Fibroblast of pulmonary artery (primary cell): ENCODE measurements at places on chromosomes 11 and 22.

DNA sequence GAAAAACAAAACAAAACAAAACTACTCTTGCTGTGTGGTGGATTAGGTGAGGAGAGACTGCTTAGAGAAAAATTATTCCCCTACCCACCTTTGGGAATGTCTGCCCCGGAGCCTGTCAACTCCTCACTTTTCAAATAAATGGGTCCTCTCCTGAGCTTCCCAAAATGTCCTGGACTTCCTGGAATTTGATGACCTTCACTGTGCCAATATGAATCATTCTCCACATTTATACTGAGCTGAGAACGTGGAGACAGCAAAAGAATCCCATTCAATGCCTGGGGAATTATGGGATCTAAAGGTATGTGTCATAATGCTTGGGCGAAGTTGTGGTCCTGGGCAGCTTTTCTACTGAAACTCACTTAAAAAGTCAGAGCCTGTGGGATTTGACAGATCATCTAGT lies 136.8 kb downstream of the KIF18A start:
- no peak for DNase-seq

- peak; percentile 60 for DNase-seq
These were observed 9.0 kb upstream of the MALAT1 start for GRCh38 chr11:65489706-65490320.

GRCh38 chr22:32846780-32847491 lies 45.4 kb downstream of the TIMP3 start:
- no peak for DNase-seq

GRCh38 chr11:69213316-69213715 lies 57.6 kb downstream of the SMIM38 start:
- DNase-seq, result no peak

GRCh38 chr11:121483805-121484480 lies 31.2 kb upstream of the SORL1-AS1 start:
- DNase-seq, result no peak

DNA sequence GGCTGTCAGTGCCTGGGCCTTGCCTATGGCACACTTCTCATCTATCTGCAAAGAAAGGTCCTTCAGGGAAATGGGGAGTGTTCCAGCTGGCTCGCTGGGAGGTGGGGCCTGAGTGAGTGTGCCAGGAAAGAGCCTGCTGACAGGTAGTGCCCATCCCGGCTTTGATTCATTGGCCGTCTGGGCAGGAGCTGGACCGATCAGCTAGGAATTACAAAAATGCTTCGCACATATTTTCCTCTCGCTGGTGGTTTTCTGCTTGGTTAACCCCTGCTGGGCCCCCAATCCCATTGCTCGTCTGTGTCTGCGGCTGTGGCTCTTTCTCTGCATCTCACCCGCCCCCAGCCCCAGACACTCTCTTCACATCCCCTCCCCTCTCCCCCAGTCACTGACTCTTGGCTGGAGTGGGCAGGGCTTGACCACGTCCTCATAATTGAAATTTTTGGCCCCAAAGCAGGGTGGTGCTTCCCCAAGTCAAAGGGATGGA lies 10.8 kb downstream of the LIF start:
- peak; percentile 59 for DNase-seq

DNA sequence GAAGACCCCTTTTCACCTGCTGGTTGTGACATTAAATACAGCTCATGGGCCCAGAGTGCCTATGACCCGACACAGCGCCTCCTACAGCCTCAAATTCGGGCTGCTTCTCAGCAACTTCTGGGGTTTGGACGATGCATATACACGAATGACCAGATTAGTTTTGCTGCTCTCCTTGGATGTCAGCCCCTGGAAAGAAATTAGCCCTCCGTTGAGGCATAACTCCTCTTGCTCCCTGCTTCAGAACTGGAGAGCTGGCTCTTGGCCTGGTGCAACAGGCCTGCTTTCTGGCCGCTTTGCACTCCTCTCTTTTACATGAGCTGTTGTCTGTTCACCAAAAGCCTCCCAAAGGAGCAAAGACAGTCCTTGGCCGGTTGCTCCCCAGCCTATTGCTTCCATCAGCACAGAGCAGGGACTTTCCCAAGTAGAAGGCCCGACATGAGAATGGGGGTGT lies 3.3 kb downstream of the TECTA start:
- DNase-seq, result no peak

DNA sequence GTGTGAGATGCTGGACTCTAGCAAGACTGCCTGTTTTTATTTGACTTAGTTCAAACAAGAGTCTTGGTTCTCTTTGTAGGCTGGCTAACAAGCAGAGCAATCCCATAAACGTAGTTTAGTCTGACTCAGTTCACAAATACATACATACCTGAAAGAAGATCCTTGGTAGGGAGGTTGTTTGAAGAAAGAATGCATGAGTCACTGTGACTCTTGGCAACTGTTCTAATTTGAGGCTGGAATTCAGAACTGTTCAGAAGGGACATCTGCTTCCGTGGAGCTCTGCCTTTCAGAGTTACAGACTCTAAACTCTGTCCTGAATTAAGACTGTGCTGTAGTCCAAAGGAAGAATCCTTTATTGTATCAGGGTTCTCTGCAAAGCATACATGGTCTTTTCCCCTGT lies 32.2 kb downstream of the C2CD3 start:
- DNase-seq, result peak; percentile 93

DNA sequence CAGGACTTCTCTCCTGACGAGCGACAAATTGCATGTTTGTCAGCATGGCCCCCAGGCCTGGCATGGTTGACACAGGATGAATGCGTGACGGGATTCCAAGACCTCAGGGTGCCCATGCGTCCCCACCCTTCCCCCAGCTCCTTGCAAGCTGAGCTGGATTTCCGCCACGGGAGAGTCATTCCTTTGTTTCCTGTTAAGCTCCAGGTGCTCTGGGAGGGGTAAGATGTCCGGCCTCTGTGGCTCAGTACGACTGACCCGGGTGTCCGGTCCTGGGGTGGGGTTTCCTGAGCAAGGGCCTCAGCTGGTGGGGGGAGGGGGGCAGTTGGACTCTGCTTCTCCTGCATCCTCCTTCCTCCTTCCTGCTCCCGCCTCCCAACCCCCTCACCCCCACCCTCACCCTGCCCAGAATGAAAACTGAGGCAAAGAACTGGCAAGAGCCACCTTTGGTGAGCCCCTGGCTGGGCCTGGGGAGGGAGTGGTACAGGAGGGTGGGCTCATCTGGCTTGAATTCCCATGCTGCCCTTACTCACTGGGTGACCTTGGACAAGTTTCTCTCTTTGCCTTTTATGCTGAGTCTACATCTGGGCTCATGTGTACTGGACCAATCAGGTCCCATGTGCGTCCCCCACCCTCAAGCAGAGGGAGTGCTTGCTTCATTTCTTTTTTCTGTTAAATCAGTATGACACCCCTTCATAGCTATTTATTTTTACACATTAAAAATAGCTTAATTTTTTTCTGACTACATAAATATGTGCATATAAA lies 2.5 kb downstream of the CDC42EP2 start:
- DNase-seq, result peak; percentile 86

DNA sequence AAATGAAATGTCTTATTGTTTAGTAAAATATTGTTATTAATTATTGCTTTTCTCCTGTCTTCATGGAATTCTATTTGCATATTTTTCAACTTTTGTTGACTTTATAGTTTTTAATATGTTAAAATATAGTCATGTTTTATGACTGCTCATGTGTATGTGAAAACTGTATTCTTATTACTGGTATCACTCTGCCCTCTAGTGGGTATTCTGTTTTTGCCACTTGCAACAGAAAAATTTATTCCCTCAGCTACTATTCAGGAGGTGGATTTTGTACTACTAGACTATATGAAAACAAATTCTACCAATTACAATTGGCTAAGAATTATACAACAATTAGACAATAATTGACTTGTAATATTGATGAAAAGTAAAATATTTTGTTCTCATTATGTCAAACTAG lies 45.0 kb downstream of the OR4C6 start:
- peak; percentile 57 for DNase-seq

DNA sequence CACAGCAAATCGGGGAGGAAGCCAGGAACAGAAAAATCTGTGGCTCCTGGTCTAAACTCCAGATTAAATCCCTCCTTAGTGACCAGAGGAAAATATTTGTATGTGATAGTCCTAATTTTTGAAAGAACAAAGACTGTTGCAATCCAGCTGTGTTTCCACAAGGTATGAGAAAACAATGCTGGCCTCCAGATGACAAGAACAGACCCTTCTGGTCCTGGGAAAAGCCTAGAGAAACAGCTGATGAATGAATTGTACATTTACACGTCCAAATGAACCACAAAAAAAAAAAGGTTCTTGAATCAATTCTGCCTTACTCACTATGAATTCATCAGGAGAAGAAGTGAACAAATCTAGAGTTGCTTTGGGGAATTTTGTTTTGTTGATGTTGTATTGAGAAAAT lies 63.7 kb downstream of the ETS1 start:
- DNase-seq, result peak; percentile 91

GRCh38 chr22:44146088-44146861 lies 34.5 kb upstream of the PARVG start:
- no peak for DNase-seq

DNA sequence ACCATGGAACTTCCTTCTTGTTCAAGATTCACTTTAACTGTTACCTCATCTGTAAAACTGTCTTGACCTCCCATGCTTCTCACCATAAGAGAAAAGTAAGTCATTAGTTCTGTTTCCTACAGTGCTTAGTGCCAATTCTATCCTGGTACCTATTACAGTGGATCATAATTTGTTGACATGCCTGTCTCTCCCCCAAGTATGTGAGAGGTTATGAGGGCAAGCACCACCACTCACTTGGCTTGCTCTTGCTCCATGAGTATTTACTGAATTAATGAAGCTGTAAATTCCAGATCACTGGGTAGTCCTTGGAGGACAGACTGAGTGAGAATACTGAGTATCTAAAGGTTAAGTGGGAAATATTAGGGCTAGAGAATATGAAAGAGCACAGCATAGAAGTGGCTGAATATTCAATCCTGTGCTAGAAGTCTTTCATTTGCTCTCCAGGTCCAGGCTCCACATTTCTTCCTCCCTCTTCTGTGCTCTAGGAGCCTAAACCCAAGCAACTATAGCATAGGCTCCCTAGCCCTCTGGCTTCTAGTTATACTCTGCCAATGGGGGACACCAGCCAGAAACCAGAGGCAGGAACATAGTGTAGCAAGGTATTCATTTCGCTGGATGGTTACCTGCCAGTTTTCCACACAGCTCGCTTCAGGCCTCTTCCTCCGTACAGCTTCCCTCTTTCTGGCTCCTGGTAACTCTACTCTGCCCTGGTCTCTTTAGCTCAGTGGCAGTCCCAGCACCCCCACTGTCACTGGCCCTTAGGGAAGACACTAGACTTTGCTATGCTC lies 118.2 kb upstream of the SLC5A12 start:
- DNase-seq, result no peak

DNA sequence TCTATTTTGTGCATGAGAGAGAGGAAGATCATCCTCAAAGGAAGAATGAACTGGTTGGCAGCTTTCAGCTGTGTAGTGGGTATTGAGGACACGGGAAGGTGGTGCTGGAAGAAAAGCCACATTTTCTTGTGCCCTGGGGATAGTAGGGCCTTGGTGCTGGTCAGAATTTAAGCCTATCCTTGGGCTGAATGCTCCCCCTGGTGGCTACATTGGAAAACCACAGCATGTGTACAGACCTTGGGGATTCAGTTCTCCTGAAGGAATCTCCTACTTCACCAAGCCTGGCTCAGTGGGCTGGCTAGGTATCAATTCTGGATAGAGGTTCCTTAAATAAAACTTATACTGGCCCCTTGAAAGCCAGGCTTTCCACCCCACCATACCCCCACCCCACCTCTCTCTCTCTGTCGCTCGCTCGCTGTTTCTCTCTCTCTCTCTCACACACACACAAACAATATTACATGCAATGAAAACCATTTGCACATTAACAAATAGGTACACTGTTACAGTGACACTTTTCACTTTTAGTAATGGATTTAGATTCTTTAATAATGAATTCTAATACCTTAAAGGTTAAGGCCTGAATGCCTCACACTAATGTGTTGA lies 2.8 kb upstream of the OR51M1 start:
- DNase-seq, result peak; percentile 82

- DNase-seq, result no peak
These were observed 24.3 kb downstream of the ARFGAP2 start for GRCh38 chr11:47152126-47152952.

- DNase-seq, result no peak
These were observed 30.4 kb downstream of the OPCML start for GRCh38 chr11:133501643-133502539.

DNA sequence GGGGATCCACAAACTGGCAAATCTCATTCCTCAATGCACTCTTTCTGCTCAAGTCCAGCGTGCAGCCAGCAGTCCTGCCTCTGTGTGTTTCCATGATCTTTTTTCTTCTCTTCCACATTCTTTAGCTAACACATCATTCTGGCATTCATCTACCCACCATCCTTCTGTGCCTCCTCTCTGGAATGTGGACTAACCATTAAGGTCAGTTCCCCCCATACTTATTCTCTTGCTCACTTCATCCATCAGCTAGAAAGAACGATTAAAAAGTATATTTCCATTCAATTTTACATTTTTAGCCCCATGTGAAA lies 7.8 kb downstream of the KIRREL3 start:
- DNase-seq, result peak; percentile 69

DNA sequence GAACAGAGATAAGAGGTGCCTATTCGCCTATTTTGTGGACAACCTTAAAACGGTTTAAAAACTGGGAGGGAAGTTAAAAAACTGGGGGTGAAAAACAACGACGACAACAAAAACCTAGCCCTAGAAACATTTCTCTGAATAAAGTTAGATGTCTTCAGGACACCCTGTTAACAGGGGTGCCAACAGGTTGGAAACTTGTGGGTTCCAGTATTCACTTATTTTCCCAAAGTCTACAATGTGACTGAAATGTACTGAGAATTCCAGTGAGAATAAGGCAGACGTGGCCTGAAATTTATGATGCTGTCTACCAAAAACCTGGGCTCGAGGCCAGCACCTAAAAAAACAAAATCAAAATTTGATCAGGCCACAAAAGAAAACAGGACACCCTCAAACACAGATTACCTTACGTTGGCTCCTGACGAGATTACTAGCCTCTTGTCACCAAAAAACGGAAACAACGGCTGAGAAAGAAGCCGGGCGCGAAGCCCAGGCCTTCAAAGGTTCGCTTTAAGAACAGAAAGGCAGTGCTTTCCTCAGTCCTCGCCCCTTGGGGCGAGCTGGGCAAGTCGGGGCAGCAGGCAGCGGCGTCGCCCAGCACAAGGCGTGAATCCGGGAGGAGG lies 906 bp downstream of the CCDC90B start:
- no peak for DNase-seq

- DNase-seq, result peak; percentile 66
These were observed 13.0 kb upstream of the CDC42EP2 start for GRCh38 chr11:65301491-65302329.

DNA sequence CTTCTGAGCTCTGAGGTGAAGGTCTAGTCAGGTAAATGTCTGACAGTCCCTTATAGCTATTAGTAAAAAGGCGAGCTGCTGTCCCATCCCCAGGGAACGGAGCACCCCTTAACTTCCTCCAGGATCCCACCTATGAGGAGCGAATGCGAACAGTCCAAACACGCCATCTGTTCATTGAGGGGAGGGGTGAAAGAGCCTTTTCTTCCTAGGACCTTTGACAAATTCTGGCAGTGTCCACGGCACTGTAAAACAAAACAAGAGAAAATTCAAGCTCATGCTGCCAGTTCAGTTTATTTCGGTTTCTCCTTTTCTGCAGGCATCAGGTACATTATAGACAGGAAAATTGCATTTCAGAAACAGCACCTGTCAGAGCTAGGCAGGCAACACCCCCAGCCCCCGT lies 253.8 kb upstream of the CADM1 start:
- no peak for DNase-seq
